BJ (cell line): ENCODE measurements at places on chromosomes 1 and 21.

GRCh38 chr1:22848405-22848804 lies 124.3 kb downstream of the LACTBL1 start:
- DNase-seq = no peak

GRCh38 chr1:31377364-31377863 lies 4.5 kb upstream of the FABP3 start:
- no peak for DNase-seq

DNA sequence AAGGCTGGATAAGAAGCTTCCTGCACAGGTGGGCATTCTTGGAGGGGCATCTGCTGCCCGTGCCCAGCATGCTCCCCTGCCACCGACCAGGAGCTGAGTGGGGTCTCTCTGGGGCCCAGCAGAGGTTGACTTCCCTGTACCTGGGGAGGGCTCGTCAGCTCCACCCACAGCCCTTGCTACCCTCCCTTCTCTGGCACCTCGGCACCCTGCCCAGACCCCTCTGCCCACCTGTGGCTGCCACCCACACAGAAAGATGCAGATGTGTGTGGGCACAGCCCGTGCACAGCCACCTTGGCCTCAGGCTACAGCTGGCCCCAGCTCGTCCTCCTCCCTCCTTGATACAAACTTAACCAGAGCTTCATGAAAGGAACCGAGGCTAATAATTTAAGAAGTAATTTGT lies 241.2 kb upstream of the VAMP3 start:
- DNase-seq = no peak

- DNase-seq = no peak
These were observed 306.6 kb downstream of the PCP4 start for GRCh38 chr21:40173816-40174215.

DNA sequence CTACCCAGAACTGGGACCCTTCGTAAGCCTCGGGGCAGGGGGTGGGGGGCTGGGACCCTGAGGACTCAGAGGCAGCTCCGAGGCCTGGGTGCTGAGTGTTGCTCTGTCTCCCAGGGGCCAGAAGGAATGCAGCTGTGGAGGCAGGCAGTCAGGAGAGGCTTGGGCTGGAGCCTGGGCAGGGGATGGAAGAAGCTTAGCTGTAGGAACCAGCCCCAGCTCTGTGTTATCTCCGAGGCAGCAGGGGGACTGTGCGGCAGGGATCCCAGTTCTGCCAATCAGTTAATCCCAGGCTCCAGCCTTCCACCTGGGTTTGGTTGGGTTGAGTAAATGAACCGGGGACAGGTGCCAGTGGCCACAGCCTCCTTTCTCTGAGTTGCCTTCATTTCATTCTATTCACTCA lies 8.2 kb upstream of the GRIK3 start:
- DNase-seq = no peak

- DNase-seq = peak; percentile 85
These were observed 5.9 kb upstream of the VPS45 start for GRCh38 chr1:150061632-150062101.

DNA sequence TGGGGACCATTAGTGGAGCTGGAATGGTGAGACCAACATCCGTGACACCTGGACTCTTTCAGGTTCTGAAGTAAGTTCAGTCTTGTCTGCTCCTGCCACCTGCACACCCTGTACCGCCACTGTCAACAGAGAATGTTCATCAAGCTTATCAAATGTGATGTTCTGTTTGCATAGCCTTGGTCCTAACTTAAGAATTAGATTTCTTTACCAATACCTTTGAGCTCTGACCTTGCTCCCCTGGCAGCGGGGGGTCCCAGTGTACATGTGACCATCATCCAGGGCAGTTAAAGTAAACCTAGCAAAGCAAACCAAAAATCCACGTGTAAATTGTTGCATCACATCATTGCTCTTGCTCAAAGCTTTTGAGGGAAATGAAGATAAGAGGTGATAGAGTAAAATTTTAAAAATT lies 14.5 kb downstream of the SLC25A33 start:
- DNase-seq = no peak

DNA sequence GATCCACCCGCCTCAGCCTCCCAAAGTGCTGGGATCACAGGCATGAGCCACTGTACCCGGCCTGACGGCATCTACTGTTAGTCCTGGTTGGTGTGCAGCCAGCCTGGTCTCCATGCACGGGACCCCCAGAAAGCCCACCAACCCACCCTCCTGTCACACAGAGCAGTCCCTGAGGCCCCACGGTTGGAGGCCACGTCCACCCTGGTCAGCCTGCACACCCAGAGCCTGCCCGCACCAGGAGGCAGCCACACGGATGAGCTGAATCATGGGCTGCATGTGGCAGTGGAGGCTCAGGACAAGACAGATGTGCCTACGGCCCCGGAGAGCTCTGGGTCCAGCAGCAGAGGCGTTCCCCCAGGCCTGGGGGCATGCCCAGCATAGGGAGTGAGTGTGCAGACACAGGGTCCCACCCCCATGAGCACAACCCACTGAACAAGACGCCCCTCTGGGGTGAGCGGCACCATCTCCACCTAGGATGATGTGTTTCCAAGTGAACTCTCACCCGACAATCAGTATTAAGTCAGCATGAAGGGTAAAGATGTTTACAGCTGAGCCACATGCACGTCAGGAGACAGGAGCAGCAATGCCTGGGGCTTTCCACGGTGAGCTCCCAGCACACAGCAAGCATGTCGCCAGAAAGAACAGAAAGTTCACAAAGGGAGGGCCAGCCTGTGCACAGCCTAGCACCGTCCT lies 102.1 kb downstream of the WDR4 start:
- no peak for DNase-seq

- no peak for DNase-seq
These were observed 1364.7 kb downstream of the KCNT2 start for GRCh38 chr1:195243492-195243891.

GRCh38 chr1:61807606-61808140 lies 65.4 kb downstream of the PATJ start:
- peak; percentile 33 for DNase-seq

- DNase-seq = peak; percentile 56
These were observed 102.6 kb downstream of the ADSS2 start for GRCh38 chr1:244349103-244349531.
